ENCODE measurements at places on chromosomes 3 and 15. TPM values are rescaled to one million over a fixed set of nuclear protein-coding genes. Genes with fewer than 3 reads are reported as not detected.

- no peak for DNase-seq
Measured at GRCh38 chr3:8891303-8891702, 72.0 kb downstream of the RAD18 start.

DNA sequence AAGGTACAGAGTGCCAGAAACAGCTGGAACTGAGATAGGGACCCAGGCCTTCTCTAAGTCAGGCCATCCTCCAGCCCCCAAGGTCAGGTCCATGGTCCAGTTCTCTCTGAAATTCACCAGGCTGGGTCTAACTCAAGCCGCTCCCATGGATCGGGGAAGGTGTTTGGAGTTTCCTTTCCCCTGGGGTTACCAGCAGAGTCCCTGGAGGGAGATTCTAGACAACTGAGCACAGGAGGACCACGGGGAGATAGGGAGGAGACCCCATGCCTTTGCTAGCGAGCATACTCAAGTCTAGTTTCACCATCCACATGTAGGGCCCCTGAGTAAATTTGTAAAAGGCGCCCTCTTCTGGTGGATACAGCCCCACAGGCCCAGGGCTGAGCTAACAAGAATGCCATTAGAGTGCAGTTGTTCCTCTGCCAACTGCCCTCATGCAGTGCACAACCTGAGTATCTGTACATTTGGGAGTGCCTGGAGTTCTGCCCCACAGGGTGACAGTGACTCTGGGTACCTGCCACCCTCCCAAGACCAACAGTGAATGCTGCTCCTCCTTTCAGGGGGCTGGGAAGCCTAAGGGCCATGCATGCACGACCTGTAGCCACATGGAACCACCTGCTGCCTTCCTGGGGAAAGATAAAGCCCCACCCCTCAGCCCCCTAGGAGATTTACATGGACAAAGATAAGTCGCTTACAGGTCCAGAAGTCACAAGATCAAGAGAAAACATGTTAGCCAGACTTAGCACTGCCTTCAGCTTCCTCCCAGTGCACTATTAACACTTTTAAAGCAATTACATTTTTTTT, 89.0 kb downstream of the IQSEC1 start:
- DNase-seq = peak; percentile 75

- DNase-seq = no peak
Measured at GRCh38 chr3:106168962-106169750, 300.3 kb upstream of the CBLB start.

DNA sequence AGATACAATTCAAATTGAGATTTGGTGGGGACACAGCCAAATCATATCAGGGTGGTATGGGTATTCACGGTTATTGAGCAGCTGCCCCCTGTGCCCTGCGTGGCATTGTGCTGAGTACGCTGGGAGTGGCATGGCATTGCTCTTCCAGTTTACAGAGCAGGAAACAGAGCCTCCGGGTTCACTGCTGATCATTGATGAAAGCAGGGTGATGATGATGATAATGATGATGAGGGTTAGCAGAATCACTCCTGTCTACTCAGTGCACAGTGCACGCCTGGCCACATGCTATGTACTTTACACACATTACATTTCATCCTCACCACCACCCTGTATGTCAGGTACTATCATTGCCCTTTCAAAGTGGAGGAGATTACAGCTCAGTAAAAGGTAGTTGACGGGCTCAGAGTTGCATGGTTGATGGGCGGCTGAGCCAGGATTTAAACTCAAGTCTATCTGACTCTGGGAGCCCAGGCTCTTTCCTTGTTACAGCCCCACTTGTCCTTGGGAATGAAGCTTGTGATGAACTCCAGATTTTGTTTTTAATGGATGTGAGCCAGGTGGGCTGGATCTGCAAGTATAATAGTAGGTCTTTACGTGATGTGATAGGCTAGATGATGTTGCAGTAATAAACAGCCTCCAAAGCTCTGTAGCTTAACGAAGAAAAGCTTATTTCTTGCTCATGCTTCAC, 87.6 kb upstream of the MYZAP start:
- no peak for DNase-seq

DNA sequence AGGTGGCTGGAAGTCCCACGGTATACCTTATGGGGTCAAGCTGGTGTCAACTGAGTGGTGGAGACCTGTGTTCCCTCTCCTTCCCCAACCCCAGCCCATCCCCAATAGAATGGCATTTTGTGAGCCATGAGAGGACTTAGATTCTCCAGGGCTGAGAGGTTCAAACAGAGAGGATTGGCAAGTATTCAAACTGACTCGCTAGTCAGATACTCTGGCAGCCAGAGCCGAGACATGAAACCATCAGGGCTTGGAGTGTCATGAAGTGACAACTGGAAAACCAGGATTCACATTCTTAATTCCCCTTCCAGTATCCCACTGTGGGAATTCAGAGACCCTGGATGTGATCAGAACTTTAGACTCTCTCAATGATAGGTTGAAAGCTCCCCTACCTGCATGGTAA, 159.4 kb upstream of the SNTN start:
- DNase-seq = no peak

Gene CXCR6
- 0.22 TPM for total RNA-seq

Gene NAALADL2
- 2.2 TPM for total RNA-seq

Data from Right ventricle myocardium superior (tissue), 1 donor.